ENCODE measurements at places on chromosomes 3 and 15.

DNA sequence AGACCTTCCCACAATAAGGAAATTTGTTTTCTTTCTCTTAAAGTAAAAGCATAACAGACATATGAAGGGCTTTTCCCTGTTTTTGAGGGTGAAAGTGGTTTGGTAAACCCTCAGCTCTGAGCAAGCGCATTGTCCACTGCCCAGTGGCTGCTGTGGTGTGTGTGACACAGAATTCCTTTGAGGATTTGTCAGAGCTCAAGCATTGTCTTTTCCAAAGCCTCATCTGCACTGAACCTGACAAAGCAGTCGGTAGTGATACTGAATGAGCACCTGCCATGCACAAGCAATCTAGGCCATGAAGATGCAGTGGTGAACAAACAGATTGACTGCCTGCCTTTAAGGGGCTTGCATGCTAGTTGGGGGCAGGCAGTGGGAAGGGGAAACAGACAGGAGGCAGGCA lies 128.3 kb downstream of the PLCL2 start:
- DNase-seq = no peak

DNA sequence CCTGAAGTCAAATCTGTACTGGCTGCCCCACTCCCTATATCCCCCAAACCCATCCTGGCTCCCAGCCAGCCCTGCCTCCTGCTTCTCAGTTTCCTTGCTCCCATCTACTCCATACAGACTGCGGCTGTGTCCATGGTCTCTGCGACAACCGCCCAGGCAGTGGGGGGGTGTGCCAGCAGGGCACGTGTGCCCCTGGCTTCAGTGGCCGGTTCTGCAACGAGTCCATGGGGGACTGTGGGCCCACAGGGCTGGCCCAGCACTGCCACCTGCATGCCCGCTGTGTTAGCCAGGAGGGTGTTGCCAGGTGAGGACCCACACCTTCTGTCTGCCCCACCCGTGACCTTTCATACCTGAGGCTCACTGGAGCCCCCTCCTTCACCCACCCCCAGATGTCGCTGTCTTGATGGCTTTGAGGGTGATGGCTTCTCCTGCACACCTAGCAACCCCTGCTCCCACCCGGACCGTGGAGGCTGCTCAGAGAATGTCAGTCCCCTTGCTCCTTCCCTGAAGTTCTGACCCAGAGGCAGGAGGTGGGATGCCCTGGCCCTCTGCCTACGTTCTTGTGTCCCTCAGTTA lies 14.7 kb downstream of the STAB1 start:
- DNase-seq = no peak

DNA sequence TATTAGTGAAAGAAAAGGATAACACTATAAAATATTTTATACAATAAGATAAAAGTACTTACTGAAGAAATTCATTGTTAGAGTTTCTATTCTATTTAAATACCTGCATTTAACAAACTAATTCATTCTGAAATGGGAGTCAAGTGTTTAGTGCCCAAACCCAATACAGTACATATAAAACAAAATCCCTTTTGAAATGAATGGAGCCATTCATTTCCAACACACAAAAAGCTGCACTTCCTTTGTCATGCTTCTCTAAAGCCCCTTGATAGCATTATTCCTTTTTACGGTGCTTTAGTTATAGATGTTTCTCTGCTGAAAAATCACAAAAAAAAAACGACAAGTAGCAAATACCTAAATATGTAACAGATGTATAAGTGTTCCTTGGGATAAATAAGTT lies 596.3 kb downstream of the ZIC1 start:
- DNase-seq = no peak

DNA sequence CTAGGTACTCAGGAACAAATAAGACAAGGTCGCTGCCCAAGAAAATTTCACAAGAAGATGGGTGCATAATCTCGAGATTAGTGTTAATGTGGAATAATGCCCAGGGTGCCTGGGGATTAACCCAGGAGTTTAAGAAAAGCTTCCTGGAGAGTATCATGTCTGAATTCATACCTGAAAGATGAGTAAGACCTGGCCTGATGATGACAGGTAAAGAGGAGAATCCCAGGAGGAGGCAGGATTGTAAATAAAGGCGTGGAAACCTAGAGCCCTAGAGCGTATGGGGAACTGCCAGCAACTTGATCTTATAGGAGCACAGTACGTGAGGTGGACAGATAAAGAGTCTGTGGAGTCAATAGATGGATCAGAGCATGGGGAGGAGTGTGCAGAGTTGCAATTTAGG lies 43.0 kb downstream of the ARRDC4 start:
- DNase-seq = no peak

DNA sequence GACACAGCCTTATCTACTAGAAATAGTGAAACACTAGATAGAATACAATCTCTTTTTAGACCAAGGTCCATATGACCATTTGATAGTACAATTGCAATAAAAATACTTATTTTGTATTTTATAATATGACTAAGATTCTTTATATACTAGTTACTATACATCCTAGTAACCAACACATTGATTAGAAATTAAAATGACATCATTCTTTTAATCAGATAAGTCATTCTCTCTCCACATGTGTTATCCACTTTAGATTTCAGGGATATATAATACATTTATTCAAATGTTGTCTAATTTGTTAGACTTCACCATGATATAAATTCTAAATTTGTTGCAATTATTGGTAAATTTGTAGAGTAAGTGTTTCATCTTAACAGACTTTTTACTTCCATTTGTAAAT lies 276.2 kb upstream of the DPH6 start:
- no peak for DNase-seq

DNA sequence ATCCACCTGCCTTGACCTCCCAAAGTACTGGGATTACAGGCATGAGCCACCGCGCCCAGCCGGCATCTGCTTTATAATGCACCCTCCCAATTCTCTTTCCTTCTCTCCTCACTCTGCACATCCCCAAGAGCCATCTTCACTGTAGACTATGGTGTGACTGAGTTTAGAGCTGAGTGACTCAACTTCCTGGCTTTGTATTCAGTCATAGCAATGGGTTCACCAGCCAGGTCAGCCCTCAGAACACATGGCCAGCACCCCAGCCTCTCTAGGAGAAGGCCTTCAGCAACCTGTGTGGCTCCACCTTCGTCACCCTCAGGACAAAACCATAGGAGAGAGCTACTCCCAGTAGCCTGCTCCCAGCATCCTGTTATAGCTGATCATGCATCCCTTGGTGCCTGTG lies 33.0 kb downstream of the ARID3B start:
- DNase-seq = no peak

GRCh38 chr15:84009616-84010015 lies 226.0 kb upstream of the GOLGA6L4 start:
- no peak for DNase-seq

GRCh38 chr15:50247819-50248655 lies 17.5 kb downstream of the HDC start:
- DNase-seq = no peak

DNA sequence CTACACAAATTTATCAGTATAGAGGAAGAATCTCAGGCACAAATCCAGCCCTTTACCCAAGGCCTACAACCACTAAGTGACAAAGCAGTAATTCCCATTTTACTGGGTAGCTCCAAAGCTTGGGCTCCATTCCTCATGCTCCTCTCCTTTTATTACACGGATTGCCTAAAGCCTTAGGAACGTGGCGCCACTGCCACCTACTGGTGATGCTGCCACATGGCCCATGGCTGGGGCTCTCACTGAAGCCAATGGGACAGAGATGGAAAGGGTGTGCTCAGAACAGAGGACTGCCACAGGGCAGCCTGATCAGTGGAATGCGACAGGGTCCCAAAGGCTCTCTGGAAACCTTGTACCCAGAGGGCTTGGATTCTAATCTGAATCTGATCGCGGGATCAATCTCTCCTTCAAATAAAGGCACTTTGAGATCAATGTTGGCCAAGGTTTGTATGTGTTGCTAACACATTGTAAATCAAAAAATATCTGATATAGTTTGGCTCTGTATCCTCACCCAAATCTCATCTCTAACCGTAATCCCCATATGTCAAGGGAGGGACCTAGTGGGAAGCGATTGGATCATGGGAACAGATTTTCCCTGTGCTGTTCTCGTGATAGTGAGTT lies 33.5 kb upstream of the LYZL4 start:
- peak; percentile 75 for DNase-seq

DNA sequence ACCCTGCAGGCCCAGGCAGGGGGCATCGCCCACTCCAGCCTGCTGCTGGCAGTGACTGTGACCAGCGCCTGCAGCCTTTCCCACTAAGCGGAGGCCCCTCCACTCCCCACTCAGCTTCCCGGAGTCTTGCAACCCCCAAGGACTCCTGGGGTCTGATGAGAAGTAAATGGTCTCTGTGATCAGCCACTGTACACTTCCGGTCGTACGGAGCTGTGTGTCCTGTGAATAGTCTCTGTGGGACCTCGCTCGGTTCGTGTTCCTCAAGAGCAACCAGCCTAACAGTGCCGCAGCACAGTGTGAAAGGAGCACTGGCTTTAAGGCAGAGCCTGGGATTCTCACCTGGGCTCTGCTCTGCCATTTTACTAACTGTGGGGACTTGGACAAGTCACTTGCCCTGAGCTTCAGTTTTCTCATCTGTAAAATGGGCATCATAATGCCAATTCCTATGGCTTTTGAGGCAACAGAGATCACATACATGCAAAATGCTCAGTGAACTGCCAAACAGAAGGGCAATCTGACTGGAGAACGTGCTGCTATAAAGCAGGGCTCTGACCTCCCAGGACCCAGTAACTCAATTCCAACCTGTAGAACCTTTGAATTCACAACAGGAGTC lies 26.7 kb downstream of the TMEM43 start:
- no peak for DNase-seq

DNA sequence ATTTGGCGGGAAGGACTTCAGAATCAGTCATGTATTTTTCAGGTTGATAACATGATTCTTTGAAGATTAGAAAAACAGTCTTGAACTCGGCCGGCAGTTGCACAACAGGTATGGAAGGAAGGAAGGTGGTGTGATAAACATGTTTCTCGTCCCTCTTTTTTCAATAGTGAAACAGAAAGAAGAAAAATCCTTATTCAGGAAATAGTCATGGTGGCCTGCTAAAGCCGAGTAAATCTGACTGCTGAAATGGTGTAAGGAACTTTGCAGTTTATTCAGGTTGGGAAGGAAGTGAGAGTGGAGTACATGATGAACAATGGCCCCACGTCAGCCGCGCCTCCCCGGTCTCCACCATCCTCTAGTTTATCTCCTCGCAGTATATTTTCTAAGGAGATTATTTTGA lies 6.7 kb downstream of the RASGRP1 start:
- no peak for DNase-seq

DNA sequence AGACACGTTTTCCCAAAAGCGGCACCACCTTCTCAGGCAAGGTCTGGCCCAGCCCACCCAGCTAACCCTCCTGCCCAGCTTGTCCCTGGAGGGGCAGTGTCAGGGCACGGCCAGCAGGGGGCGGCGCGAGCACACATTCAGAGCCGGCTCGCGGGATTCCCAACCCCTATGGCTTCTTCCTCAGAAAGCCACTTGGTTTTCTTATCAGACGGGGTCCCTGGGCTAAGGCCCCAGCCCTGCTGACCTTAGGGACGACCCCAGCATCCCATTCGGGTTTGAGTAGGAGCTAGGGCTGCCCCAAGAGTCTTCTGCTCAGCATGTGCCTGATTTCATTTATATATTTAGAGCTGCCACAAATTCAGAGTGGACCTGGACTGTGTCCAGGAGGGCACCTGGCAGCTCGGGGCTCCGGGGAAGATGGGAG lies 14.5 kb downstream of the RLBP1 start:
- peak; percentile 64 for DNase-seq

GRCh38 chr3:152564459-152564858 lies 270.5 kb upstream of the P2RY1 start:
- DNase-seq = no peak

GRCh38 chr3:122886946-122887345 lies 92.1 kb downstream of the SLC49A4 start:
- DNase-seq = no peak

GRCh38 chr3:45011756-45012508 lies 14.2 kb upstream of the CLEC3B start:
- DNase-seq = no peak

DNA sequence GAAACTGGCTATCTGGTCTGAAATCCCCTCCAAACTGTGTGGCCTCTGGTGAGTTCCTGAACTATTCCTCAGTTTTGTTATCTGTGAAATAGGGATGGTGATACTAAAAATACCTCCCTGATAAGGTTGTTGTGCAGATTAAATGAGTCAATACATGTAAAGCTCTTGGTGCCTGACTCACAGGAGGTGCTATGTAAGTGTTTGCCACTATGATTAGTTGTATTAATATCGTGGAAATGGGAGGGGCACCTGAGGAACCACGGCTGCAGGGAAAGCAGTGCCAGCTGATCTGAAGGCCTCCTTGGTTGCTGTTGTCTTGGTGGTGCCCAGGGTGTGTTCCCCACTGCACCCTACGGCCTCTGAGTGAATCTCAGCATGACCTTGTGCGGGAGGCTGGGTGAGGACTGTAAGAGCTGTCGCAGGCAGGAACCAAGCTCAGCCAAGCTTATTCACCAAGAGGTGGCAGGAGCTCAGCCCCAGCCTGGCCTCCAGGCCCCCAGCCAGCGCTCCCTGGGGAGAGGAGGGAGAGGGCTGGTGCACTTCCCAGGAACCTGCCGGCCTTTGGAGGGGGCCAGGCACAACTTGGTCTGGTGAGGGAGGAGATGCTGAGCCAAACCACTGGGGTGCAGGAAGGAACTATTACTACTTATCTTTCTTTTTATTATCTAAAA lies 44.8 kb upstream of the CCDC174 start:
- DNase-seq = no peak

- no peak for DNase-seq
Measured at GRCh38 chr15:36758800-36759199, 179.4 kb downstream of the CDIN1 start.

DNA sequence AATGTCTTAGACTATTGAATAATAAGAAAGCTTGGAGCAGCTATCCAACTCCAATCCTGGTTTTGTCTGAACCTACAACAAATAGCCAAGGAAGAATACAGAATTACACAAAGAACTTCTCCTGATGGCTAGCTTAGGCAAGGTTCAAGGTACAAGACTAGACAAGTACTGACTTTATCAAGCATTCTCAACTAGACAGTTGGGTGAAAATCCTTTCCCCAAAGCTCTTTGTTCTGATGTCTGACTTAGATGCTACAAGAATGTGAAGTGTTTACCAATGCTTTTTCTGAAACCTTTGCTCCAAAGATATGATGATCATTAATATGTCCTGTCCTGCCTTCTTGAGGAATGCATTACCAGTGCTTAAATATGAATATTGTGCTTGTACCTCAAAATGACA lies 113.8 kb downstream of the ANXA2 start:
- no peak for DNase-seq

DNA sequence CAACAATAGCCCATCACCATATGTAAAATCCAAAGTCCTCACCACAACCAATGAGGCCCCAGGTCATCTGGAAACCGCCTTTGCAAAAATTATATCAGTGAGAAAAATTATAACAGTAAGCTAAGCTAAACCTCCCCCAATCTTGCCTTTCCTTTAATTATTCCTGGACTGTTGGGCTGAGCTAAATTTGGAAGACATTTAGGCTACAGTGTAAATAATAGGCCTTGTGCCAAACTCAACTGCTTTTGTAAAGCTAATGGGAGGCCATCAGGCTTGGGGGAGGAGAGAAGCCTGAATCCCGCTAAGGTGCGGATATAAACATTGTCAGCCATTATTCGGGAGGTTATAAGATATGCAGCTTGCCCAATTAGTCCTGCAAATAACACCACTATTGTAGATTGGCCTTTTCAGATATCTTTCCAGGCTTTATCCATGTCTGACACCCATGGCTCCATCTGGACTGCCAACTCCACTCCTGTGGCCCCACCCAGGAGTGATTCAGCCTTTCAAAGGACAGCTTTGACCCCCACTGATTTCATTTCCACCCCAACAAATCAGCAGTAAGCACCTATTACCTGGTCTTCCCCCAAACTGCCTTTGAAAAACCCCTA lies 53.0 kb upstream of the CA12 start:
- no peak for DNase-seq

All from CD4-positive, alpha-beta T cell (primary cell).